ENCODE measurements at places on chromosomes 12 and 14. TPM values are rescaled to one million over a fixed set of nuclear protein-coding genes. Genes with fewer than 3 reads are reported as not detected.

The GPRC5A gene
- 12.1 TPM for total RNA-seq

The ESR2 gene
- total RNA-seq, result 1.7 TPM

The ENDOU gene
- not detected for total RNA-seq

The RFX4 gene
- not detected for total RNA-seq

The PTGER2 gene
- 4.8 TPM for total RNA-seq

- no peak for DNase-seq
These were observed 9.8 kb downstream of the CCER1 start for GRCh38 chr12:90945070-90945649.

GRCh38 chr12:95412482-95413311 is 61.3 kb upstream of the METAP2 start:
- no peak for DNase-seq

- DNase-seq, result no peak
These were observed 207.3 kb downstream of the PCNX1 start for GRCh38 chr14:71114565-71114964.

- DNase-seq, result no peak
These were observed 14.7 kb downstream of the ITGA5 start for GRCh38 chr12:54404061-54405004.

DNA sequence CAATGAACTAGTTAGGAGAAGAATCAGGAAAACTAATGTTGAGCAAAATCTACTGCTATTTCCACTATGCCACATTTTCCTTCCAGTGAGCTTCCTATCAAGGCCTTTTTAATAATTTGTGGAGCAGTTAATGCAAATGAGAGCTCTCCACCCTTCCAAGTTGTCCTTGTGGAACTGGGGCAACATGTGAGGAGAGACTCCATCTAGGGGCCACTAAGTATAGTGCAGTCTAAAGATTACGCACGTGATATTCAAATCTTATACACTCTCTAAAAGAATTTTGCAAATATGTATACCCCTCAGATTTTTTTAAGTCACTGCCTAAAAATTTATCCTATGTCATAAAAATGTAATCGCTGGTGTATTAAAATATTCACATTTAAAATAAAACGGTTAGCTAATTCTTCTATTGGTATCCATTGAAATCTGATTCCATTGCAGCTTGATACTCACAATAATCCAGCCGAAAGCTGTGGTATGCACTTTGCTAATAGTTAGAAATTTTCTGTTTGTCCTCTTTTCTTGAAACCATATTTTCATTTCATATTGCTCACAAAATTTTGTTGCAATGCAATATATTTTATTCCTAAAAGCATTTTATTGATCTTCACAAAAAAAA is 100.1 kb downstream of the PAH start:
- no peak for DNase-seq

DNA sequence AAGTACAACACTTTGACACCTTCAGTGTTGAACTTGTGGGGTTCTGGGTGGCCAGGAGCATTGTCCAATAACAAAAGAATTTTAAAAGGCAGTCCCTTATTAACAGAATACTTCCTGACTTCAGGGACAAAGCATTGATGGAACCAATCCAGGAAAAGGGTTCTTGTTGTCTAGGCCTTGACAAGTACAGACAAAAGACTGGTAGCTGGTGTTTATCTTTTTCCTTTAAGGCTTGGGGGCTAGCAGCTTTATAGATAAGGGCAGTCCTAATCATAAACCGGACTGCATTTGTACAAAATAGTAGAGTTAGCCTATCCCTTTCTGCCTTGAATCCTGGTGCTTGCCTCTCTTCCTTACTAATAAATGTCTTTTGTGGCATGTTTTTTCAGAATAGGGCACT is 27.4 kb downstream of the FAM177A1 start:
- DNase-seq, result no peak
